ENCODE measurements at places on chromosomes 6 and 20.

- no peak for DNase-seq
These were observed 40.5 kb downstream of the HLA-F start for GRCh38 chr6:29763491-29764289.

GRCh38 chr20:32924781-32925180, 66.1 kb downstream of the EFCAB8 start:
- no peak for DNase-seq

- no peak for DNase-seq
These were observed 64.8 kb upstream of the NAA20 start for GRCh38 chr20:19952392-19952791.

DNA sequence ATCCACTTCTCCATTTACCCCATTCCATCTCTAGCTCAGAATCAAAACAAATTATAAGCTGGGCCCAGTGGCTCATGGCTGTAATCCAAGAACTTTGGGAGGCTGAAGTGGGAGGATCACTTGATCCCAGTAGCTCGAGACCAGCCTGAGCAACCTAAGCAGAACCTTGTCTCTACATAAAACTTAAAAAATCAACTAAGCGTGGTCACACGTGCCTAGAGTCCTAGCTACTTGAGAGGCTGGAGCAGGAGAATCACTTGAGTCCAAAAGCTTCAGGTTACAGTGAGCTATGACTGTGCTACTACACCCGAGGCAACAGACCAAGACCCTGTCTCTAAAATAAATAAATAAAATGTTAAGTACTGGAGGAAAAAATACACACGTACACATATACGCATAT, 74.7 kb upstream of the RUNX2 start:
- DNase-seq, result no peak
